ENCODE measurements at places on chromosomes 12 and 14.

DNA sequence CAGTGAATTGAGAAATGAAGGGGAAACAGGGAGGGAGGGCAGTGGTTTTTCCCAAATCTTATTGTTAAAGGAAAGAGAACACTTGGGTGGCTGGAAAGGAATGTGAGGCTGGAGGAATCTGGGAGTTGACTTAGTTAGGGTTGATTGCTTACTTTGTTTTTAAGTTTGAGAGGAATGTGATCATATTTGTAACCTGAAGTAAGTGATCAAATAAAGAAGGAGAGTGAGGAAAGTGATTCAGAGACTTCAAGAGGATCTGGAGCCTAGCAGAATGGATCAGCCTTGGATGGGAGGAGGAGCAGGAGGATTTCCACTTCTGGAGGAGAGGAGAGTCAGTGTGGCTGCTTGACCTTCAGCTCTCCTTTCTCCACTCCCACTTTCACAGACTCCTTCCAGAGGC, 6.0 kb upstream of the LRP6 start:
- DNase-seq, result no peak

GRCh38 chr12:51820526-51821439, 27.7 kb downstream of the FIGNL2 start:
- peak; percentile 87 for DNase-seq

- no peak for DNase-seq
These were observed 599.9 kb upstream of the MDGA2 start for GRCh38 chr14:48275301-48275700.

- DNase-seq, result no peak
These were observed 11.0 kb downstream of the TPH2 start for GRCh38 chr12:71949646-71950045.

- no peak for DNase-seq
These were observed 227.5 kb downstream of the SSPN start for GRCh38 chr12:26422839-26423398.

GRCh38 chr14:68309616-68310015, 483.3 kb downstream of the ZFP36L1 start:
- no peak for DNase-seq

GRCh38 chr12:53062011-53062961, 12.4 kb downstream of the TNS2 start:
- DNase-seq, result no peak

DNA sequence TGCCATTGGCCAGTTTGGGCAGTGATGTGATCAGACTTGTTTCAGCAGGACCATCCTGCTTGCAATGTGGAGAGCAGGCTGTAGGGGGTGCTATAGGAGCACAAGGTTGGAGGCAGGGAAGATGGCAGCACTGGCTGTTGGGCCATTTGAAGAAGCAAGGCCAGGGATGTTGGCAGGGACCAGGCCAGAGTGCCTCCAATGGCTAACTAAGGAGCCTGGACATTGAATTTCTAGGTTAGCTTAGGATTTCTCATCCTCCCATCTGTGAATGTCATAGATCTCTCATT, 23.5 kb downstream of the FGF23 start:
- DNase-seq, result peak; percentile 71

GRCh38 chr14:32697704-32698103, 241.0 kb upstream of the NPAS3 start:
- DNase-seq, result no peak

DNA sequence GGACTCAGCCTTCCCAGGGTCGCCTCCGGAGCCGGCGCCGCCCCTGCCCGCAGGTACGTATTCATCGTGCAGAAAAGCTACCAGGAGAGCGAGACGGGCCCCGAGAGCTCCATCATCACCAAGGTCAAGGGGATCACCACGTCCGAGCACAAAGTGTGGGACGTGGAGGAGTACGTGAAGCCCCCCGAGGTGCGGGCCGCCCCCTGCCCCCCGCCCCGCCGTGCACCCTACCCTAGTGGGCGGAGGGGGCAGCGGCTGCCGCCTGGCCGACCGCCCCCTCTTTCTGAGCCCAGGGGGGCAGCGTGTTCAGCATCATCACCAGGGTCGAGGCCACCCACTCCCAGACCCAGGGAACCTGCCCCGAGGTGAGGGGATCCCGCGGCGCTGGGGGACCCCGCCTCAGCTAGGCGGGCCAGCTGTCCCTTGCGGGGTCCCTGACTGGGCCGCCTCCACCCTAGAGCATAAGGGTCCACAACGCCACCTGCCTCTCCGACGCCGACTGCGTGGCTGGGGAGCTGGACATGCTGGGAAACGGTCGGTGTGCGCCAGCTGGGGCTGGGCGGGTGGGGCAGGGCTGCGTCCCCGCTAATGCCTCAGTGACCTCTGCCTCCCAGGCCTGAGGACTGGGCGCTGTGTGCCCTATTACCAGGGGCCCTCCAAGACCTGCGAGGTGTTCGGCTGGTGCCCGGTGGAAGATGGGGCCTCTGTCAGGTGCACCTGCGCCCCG, 973 bp downstream of the P2RX2 start:
- no peak for DNase-seq

- no peak for DNase-seq
These were observed 11.1 kb downstream of the AQP6 start for GRCh38 chr12:49983892-49984291.

GRCh38 chr14:52313903-52314594, at the start of gene PTGER2:
Gene PTGER2 (plus strand): TSS chr14:52314312. CDS start chr14:52314549, 237 bp downstream.
- DNase-seq, result peak; percentile 88

DNA sequence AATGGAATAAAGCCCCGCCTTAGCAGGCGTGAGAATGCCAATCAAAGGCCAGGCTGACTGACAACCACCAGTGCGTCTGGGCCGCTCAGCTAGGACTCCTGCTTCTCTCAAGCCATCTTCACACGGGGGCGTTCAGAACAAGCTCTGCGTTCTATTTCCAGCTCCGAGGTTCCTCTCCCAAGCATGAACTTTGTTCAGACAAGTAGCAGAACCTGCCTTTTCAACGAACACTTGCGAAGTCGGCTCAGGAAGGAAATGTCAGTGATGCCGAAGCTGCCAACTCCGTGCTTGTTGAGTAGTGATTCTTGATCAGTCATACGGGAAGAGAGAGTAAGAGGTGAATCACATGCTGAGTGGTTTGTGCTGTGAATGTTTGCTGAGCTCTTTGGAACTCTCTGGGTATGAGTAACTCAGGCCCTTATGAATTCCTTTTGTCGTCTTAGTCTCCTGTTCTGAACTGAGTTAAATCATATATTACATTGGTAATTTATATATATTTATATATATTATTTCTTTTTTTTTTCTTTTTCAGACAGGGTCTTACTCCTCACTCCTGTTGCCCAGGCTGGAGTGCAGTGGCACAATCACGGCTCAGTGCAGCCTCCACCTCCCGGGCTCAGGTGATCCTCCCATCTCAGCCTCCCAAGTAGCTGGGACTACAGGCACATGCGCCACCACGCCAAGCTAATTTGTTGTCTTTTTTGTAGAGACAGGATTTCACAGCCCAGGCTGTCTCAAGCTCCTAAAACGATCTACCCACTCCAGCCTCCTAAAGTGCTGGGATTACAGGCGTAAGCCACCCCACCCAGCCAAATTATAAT, 29.4 kb upstream of the BCL7A start:
- DNase-seq, result peak; percentile 59

GRCh38 chr14:102878970-102879460, 43.4 kb upstream of the AMN start:
- no peak for DNase-seq

GRCh38 chr12:71009430-71010142, 89.0 kb upstream of the PTPRR start:
- no peak for DNase-seq

DNA sequence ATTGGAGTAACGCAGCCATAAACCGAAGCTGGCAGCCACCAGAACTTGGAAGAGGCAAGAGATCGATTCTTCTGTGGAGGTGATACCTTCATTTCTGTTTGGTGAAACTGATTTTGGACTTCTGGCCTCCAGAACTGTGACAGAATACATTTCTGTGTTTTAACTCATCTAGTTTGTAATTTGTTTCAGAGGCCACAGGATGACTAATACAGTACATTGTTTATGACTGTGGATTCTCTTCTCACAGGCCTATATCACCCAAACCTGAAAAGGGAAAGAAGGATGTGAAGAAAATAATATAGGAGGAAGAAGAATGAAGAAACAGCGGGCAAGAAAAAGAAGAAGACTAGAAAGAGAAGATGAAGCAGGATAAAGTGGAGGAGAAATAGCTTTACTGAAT, 263.8 kb upstream of the DIO2 start:
- DNase-seq, result no peak

- DNase-seq, result no peak
These were observed 336.3 kb downstream of the BMP4 start for GRCh38 chr14:53620317-53620716.

DNA sequence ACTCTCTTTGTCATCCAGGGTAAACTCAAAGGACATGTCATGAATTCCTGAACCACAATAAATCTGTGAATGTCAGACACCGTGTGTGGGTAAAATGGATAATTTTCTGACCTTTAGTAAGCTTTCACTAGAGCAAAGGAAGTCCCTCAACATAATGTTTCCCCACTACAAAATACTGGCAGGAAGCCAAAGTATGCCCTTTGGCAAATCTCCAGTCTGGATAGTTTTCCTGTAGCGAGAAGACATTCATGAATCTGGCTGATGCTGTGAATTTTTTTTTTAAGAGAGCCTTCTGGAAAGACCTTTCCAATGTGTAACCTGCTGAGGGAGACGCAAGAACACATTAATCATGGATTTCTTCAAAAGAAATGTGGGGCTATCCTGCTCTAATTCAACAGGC, 389.6 kb upstream of the DDHD1 start:
- DNase-seq, result no peak

GRCh38 chr14:75401361-75401760, 26.5 kb upstream of the JDP2 start:
- DNase-seq, result no peak

DNA sequence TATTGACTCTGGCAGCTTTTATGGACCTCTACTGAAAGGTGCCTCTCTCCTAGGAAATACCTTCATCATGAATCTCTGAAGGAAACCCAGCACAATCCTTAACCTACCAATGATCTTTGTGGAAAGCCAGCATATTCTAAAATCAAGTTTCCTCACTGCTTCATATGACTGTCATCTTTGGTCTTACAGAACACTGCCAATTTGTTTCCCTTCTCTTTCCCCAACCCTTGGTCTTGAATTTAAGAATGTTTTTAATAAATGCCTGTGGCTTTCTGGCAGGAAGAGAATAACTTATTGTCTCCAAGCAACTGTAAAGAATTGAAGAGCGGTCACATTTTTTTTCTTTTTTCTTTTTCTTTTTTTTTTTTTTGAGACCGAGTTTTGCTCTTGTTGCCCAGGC, 427.6 kb downstream of the IPO8 start:
- DNase-seq, result no peak

DNA sequence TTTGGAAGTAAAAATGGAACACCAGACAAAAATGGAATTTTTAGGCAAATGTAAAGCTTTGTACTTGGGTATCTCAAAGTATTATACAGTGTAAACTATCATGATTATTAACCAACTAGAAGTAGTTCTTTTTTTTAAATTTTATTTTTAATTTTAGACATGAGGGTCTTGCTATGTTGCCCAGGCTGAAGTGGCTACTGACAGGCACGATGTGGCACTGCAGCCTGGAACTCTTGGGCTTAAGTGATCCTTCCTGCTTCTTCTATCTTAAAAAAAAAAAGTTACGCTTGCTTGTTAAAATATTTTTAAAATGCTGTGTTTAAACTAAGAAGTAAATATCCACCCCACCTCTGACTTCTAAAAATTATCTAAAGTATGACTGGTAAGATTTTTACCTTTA, 1.9 kb upstream of the FUT8 start:
- no peak for DNase-seq

GRCh38 chr12:90229407-90230170, 521.0 kb upstream of the ATP2B1 start:
- DNase-seq, result no peak

DNA sequence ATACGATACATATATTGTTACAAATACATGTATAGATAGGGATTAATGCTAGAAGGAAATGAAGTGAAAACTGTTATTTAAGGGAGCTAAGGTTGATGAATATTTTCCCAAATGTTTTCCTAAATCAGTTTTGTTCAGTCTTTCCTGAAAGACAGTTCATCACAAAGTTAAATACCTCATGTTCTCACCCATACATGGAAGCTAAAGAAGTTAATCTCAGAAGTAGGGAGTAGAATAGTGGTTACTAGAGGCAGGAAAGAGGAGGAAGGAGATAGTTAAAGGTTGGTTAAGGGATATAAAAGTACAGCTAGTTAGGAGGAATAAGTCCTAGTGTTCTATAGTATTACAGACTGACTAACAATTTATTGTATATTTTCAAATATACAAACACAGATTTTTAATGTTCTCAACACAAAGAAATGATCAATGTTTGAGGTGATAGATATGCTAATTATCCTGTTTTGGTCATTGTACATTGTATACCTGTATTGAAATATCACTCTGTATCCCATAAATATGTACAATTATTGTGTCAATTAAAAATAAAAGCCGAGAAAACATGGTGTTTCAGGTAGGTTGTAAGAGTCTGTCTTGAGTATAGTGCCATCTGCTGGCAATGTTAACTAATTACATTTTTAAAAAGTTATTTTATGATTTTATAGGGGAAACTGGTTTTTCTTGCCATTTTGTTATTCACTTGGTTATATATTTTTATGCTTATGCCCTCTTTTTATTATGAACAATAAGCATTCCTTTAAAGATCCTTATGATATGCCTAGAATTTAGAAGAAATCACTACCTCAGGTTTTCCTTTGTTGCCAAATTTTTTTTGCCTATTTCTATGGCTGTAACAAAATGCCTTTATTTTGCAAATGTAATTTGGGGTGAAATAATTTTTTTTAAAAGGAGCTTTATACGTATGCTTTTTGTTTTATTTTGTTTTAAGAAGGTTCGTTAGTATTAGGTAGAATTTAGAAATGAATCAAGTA, 26.9 kb downstream of the ZDHHC17 start:
- DNase-seq, result no peak

GRCh38 chr12:93539821-93540220, 32.7 kb upstream of the SOCS2 start:
- no peak for DNase-seq

- no peak for DNase-seq
These were observed 22.3 kb upstream of the PLXNC1 start for GRCh38 chr12:94126067-94126466.

- no peak for DNase-seq
These were observed 59.5 kb upstream of the FUT8 start for GRCh38 chr14:65352964-65353530.

DNA sequence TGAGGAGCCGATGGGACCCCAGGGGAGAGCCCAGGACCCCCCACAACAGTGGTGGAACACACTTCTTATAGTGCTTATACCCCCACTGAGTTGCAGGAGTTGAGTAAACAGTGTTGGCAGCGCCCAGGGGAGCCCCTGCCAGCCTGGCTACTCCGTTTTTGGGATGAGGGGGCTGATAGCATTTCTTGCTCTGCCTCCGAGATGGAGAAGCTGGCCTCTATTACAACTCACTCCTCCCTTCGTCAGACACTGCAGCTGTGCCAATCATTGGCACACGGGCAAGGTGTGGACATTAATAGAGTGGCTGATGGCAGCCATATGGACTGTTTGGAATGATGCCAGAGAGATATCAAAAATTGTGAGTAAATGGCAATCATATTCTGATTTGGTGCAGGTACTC, 94.9 kb upstream of the TMPO start:
- DNase-seq, result no peak

GRCh38 chr14:54572316-54572715, 5.4 kb downstream of the SAMD4A start:
- peak; percentile 29 for DNase-seq

- no peak for DNase-seq
These were observed 31.4 kb downstream of the TMEM233 start for GRCh38 chr12:119624966-119625365.

Data from stimulated activated naive CD8-positive, alpha-beta T cell treated with anti-CD3 and anti-CD28 coated beads, Interleukin-15, Interleukin-2, amounts not matched to agents 100 U/mL and 50 U/mL, for 24 hours (primary cell).